ENCODE measurements at places on chromosomes 1 and 21.

DNA sequence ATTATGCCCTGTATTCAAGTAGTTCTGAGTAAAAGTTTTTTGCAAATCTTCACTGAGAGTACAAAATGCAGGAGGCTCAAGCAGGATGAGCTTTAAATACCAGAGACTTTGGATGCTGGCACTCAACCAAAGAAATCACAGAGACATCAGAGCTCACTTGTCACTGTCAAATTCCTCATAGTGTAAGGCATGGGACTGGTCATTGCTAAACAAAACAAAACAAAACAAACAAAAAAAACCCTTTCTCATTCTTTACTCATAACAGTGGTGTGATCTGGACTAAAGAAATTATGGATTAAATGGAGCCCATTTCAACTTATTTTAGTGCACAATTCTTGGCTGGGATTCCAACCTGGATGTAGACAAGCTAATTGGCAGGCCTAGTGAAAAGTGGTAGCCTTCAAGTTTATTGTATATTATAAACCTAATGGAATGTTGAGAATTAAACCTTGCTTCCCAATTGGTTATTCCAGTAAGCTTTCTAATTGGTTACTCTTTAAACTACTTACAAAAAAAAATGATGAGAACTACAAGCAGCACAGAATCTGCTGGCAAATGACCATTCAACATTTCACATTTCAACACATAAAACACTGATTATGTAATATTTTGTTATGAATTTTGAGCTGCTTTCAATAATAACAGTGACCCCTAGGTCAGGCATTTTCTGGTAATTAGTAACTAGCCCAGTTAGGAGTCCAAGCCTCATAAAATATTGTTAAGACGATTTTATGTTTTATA, 30.6 kb upstream of the NEK7 start:
- DNase-seq = peak; percentile 98

DNA sequence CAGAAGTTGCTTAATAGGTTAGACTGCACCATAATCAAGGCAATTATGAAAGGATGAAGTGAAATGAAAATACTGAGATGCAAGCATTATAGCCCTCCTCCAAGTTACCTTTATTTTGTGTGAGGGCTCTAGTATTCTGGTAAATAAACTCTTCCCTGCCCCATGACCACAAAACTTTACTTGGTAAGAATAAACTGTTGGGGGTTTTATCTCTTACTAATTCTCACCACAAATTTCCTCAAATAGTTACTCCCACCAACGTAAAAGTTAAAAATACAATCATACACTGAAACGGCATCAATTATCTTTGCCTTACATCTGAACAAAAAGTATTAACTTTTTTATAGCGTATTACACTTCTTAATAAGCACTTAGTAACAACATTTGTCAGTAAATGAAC, 29.5 kb downstream of the C21orf91 start:
- DNase-seq = no peak

DNA sequence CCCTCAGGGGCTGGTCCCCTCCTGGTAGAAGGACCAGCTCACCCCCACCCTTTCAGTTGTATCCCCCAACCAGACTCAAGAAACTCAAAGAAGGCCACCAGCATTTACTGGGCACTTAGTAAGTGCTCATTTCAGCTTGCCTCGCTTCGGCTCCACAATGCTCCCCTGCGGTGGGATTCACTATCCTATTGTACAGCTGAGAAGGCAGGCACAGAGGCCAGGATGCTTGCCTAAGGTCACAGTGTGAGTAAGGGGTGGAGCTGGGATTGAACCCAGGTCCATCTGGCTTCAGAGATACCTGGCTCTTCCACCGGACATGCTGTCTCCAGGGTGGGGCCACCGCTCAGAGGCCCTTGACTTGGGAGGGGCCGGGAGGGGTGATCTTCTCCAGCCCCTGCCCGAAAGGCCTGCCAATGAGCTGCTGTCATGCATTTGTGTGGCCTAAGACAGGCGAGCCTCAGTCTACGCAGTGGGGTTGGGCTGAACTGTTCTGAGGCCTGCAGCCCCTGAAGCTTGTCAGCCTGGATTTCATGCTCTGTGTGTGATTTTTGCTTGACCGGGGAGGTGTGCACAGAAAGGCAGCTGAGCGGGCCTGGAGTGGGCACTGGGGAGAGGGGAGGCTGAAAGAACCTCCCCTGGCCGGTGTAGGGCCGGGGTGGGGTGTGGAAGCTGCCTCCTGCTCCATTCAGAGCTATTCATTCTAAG, 48.1 kb downstream of the DMRTB1 start:
- DNase-seq = no peak

- DNase-seq = peak; percentile 72
Observed at GRCh38 chr1:152052606-152053005, 15.8 kb upstream of the S100A11 start.

GRCh38 chr1:36323636-36324352, at the start of gene EVA1B:
Gene EVA1B, minus strand, starts transcription at chr1:36323645. Its CDS starts 608 bp downstream, at chr1:36323037.
- DNase-seq = peak; percentile 88

GRCh38 chr1:184359909-184360308, 26.9 kb upstream of the C1orf21 start:
- DNase-seq = no peak

DNA sequence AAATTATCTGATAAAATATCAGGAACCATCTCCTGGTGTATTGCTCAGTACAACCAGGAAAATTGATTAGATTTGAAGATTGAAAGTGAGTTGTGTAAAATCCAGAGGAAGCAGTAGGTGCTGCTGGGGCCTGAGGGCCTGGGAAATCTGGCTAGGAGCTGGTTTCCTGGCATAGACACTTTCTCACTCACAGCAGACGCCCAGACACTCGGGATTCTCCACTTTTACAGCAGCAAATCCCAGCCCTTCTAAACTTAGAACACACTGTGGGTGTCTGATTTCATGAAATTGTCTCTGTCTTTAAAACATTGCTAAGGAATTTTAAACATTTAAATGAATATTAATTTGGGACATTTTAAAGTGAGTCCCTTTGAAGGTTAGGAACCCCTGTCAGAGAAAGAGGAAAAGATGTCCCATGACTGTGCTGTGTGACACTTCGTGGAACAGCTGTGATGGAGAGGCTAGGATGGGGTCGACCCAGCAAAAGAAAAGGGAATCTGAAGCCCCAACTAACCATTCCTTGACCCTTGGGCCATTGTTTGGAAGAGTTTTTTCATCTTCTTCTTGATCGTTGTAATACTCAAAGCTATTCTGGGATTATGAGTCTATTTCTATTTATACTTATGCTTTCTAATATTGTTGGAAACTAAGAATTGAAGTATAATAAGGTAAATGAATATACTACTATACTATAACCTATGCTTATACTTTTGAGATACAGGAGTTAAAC, 49.0 kb upstream of the VAMP3 start:
- no peak for DNase-seq

DNA sequence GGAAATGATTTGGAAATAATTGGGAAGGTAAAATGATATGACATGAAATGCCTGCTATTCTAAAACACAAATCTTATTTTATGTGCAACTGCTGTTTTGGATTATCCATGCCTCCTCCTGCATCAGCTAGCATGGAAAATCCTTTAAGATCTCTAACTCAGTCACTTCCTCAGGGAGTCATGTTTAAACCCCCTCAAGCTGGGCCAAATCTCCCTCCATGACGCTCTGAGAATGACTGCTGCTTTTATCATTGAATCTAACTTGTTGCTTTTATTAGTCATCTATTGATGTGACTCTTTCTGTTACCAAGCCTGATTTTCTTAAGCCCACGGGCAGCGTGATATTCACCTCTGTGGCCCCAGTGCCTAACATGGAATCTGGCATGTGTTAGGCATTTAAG, 324.8 kb downstream of the DISC1 start:
- DNase-seq = peak; percentile 87

DNA sequence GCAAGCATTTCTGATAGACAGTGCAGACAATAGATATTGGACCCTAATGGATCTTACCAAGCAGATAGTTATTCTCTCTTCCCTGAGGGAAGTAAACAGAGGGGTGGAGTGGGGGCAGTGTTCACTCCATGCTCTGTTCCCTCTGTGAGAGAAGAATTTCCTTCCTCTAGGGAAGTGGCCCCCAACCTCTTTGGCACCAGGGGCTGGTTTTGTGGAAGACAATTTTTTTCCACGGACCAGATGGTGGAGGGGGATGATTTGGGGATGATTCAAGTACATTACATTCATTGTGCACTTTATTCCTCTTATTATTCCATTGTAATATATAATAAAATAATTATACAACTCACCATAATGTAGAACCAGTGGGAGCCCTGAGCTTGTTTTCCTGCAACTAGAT, 459.9 kb downstream of the ADGRL2 start:
- DNase-seq = no peak

DNA sequence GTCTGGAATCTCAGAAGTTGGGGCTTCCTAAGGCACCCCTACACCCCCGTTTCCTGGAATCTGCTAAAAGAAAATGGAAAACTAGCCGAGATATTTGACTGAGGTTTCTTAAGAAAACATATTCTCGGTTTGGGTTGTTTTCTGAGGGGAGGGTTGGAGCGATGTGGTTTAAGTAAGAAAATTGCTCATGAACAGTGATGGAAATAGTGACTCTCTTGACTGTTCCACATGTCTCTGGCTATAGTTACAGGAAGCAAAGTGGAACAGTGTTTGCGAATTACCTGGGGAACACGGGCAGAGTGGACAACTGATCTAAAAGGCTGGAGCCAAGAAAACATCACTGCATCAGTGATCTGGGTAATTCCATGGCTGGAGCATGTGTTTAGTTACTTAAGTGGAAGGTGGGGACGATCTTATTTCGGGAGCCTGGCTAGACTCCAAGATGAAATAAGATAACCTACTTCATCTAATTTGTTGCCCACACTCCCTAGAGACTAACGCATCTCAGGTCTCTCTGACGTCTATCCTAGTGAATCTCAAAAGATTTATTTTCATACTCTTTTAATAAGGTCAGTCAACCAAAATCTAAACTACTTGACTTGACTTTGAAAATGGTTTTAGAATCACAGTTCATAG, 92.4 kb downstream of the KCNJ15 start:
- peak; percentile 94 for DNase-seq

DNA sequence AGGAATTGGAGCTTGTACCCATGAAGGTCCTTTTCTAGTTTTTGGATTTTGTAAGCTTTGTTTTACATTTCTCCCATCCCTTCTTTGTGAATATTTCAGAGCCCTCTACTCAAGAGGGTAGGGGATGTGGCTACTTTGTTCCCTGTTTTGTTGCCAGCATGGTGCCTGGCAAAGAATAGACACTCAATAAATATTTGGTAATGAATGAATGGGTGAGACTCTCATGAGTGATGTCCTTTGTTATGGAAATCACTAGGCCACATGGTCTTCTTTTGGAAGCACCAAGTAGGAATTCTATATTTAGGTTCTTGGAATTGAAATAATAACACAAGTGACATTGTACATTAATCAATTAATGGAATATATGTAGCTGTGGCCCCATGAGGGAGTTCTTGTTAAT, 26.8 kb upstream of the ATP5PO start:
- no peak for DNase-seq

DNA sequence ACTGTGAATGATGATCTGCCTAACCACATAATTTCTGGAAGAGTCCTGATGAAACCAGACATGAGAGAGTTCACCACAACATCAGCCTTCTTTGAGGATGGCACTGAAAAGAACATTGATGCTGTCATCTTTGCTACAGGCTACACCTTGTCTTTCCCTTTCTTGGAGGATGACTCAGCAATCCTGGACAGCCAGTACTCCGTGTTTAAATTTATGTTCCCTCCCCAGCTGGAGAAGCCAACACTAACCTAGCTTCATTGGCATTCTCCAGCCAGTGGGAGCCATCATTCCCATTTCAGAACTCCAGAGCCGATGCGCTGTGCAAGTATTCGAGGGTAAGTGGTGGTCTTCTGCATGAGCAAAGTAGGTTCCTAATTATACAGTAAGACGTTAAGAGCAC, 164.1 kb upstream of the POGK start:
- DNase-seq = no peak

DNA sequence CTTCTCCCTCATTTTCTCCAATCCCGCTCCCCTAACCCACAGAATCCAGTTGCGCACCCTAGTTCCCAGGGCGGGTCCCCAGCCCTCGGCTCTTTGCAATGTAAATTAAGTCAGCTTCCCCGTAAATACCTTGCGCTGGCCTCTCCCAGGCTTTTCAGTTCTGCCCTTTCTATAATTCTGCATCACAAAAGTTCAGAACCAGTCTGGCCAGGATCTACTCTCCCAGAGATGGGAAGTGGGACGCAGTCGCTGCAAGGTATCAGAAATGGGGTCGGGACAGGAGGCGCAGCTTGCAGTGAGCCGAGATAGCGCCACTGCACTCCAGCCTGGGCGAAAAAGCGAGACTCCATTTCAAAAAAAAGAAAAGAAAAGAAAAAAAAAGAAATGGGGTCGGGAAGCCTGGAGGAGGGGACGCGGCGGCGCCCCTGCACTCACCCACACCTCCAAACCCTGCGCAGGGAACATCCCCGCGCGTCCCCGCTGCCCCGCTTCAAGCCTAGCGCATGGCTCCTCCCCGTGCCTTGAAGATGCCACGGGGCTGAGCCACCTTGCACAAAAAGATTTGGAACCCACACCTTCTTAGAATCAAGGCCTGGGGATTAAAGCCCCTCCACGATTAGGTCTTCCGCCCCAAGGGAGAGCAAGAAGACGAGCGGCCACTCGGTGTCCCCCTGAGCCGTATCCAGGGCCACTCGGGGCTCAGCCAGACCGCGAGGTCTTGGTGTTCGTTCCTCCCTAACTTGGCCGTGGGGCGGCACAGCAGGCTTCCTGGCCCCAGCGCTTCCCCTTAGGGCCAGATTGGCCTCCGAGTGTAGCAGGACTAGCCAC, 27.2 kb upstream of the ITLN2 start:
- DNase-seq = no peak

GRCh38 chr1:185208626-185209180, 51.7 kb downstream of the SWT1 start:
- no peak for DNase-seq

DNA sequence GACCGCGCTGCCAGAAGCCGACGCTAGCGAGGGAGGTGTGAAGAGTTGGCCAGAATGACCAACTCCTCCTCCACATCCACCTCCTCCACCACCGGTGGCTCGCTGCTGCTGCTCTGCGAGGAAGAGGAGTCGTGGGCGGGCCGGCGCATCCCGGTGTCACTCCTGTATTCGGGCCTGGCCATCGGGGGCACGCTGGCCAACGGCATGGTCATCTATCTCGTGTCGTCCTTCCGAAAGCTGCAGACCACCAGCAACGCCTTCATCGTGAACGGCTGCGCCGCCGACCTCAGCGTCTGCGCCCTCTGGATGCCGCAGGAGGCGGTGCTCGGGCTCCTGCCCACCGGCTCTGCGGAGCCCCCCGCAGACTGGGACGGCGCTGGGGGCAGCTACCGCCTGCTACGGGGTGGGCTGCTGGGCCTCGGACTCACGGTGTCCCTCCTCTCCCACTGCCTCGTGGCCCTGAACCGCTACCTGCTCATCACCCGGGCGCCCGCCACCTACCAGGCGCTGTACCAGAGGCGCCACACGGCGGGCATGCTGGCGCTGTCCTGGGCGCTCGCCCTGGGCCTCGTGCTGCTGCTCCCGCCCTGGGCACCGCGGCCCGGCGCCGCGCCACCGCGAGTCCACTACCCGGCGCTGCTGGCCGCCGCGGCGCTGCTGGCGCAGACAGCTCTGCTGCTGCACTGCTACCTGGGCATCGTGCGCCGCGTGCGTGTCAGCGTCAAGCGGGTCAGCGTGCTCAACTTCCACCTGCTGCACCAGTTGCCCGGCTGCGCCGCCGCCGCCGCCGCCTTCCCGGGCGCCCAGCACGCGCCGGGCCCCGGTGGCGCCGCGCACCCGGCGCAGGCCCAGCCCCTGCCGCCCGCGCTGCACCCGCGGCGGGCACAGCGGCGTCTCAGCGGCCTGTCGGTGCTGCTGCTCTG, 1.2 kb downstream of the GPR88 start:
- peak; percentile 24 for DNase-seq
